ENCODE measurements at places on chromosomes 2 and 18.

DNA sequence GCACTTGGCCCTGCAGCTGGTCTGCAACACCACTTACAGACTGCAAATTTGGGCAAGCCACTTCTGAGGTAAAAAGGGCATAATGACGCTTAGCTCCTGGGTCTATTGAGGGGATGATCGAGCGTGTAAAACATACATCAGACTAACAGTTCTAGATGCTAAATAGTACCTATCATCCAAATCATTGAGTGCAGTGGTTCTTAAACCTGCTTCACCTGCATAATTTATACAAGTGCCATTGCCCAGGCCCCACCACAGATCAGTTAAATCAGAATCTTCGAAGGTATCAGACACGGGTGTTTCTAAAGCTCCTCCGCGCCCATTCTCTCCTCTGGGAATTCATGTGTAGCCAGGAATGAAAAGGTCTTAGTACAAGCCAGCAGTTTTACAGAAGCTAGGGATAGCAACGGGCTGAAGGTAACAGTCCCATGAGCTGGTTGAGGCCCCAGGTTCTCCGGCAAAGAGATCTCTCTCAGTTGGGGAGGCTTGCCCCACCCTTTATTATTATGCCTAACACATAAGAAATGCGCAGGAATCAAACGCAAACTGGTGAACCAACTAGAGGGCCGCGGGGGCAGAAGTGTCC is 737 bp upstream of the RNF181 start:
- no peak for DNase-seq

- DNase-seq, result no peak
Measured at GRCh38 chr18:13433685-13434084, 215.1 kb downstream of the LDLRAD4 start.

- DNase-seq, result no peak
Measured at GRCh38 chr2:114684403-114684802, 242.0 kb downstream of the DPP10 start.

DNA sequence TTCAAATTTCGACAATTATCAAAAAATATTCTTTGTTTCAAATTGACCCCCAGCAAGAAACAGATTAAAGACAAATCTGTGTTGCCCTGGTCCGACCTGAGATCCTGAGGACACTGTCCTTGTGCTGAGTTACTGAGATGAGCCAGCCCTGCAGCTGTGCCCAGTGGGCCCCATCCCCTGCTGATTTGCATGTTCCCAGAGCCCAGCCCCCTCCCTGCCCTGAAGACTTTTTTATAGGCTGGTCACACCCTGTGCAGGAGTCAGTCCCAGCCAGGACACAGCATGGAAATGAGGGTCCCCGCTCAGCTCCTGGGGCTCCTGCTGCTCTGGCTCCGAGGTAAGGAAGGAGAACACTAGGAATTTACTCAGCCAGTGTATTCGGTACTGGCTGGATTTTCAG is 31.4 kb upstream of the ZNG1B start:
- no peak for DNase-seq

DNA sequence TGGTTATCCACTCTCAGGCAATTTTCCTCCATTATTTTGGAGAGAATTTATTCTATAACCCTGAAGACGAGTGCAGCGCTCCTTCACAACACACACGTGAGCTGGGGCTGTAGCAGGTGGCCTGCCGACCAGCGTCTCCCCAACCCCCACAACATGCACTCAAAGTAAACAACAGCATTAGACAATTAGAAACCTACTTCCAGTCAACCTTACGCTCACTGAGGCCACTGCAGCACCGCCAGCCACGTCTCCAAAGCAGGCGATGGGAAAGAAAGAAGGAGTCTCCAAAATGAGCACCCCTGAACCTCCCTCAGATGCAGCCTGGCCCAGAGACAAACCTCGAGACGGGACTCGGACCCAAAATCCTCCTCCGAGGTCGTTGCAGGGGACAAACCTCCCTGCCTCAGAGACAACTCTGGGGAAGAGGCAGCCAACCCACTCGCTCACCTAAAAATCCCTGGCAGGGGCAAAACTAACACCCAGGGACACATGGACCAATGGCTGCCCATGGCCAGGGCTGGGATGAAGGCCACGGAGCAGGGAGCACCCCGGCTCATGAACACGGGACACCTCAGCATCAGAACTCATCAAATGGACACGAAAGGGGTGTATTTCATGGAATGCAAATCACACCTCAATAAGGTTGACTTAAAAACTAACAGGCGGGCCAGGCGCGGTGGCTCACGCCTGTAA is 2.6 kb downstream of the SLC66A2 start:
- DNase-seq, result no peak

DNA sequence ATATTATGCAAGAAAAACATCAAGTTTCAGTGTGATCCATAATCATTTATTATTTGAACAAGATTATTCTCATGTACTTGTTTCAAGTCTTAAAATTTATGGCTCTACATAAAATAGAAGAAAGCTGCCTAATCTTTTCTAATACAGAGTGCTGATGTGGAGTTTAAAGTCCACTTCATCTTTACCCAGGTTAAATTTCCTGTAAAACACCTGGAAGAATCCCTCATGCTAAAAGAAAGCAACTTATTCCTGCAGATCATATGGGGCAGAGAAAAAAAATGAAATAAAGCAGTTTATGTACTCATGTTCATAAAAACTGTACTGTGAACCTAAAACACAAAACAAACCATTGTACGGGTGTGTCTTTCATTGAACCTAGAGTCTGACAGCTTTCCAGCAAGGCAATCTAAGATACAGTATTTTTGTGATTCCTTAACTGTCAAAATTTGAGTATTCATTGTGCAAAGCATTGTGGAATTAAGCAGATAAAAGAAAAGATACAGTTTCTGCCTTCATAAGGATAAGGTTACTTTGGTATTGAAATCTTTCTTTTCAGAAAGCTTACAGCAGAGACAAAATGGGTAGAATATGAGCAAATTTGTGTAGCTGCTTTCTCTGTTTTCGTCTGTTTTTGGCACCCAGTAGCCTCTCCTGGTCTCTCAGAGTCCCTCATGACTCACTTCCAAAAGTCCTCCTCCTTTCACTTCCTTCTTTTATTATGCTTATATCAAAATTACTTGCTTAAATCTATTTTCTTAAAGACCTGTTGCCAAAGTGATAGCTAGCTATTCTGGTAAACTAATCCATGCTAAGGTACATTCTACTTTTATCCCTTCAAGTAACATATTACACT is 26.9 kb upstream of the GLS start:
- no peak for DNase-seq

GRCh38 chr2:236998758-236999157 is 86.9 kb upstream of the COPS8 start:
- DNase-seq, result no peak

DNA sequence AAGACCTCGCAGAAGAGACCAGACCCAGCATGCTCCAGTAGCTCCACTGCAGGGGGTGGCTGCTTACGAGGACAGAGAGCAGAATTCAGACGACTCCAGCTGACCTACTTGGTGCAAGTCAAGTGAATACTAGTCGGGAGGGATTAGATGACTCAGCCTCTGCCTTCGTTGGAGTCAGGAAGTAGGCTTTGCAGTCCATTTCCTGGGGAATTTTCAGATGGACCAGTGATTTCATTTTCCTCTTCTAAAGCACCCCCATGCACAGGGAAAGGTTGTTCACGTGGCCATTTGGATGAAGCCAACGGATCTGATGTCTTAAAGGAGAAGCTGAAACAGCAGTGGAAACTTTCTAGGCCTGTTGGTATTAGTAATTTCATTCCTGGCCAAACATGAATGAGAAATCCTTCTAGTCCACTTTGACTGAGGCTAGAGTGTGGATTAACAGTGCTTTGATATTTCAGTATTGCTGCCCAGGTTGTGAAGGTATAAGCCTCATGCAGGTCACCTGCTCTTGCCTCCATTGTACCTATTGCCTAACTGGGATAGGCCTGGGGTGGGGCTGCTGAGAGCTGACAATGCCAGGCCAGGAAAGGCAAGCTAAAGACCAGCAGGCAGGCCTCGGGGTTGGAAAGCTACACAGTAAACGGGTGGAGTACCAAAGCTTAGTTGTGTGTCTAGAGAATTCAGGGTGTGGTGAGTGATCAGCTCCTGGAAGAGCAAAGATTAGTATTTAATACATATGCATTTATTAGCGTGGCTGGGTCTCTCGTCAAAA is 117.6 kb upstream of the FOSL2 start:
- peak; percentile 99 for DNase-seq

DNA sequence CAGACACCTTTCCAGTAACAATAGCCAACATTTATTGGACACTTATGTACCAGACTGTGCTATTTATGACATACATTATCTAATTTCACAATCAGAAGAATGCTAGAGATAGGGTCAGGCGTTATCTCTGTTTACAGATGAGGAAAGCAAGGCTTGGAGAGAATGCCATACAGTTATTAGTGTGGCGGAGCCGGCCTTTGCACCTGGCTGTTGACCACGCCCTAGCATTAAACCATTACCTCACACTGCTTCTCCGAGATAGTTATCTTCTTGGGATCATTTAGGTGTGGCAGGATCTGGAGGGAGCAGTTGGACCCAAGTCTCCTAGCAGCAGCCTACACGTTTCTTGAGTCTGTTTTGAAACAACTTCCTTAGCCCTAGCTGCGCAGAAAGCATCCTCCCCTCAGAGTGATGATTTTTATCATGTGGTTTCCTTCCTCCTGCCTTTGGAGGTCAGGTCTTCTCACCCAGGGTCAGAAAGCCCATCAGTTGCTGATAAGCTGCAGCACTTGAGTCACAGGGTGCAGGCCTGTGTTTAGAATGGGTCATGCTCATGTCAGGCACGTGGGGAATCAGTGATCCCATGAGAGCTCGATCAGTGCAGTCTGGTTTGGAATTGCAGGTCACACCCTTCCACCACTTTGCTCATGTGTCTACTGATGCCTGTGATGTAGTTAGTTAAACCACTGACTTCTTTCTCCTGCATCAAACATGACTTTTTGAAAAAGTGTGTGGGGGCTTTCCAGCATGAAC is 118.2 kb downstream of the SPTBN1 start:
- no peak for DNase-seq

DNA sequence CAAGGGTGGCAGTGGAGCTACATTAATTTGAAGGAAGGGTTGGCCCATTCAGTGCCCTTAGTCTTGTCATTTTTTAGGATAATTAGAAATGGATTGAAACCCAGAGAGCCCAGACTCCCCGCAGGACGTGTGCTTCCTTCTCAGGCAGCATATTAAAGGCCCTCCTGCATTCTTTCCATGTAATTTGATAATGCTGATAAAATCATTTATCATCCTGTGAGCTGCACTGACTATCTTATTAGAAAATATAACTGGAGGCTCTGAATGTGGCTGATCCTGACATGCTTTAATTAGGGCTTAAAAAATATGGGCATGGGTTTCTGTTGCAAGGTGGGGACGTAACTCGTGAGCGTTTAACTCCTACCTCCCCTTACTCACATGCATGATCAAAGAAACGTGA is 148.1 kb downstream of the ACKR3 start:
- DNase-seq, result no peak

GRCh38 chr2:95530734-95531133 is 46.2 kb upstream of the TRIM43B start:
- peak; percentile 80 for DNase-seq

DNA sequence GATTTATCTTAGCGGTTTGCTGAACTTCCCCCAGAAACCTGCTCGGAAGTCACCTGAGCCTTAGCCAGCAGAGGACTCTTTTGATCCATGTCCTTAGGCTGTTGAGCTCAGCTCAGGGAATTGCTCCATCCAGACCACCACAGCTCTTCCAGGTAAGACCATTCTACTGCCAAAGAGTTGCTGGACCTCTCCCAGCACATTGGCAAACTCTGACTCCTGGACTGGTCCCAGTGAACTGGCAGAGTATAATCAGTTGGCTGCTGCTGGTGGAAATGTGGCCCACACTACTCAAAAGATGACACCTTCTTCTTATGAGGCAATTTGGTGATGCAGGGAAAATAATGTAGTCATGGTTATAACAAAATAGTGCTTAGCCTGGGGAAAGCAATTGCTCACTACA is 308.8 kb upstream of the FIGN start:
- no peak for DNase-seq

GRCh38 chr2:152920846-152921245 is 202.4 kb downstream of the ARL6IP6 start:
- peak; percentile 80 for DNase-seq

DNA sequence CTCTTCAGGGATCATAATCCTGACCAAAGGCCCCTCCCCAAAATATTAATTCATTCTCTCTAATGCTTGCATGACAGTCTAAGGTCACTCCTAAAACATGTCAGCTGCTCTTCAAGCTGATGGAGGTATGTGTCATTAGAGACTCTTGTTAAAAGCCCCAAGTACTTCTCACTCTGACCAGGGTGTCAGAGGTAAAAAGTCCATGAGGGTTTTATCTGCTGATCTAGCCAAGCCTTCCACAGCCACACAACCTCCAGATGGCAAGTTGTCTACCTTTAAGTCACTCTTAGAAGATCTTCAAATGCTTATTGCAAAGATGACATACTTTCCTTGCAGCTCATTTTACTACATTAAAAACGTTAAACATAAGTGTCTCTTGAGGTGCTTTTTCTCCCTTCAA is 83.6 kb upstream of the ETAA1 start:
- no peak for DNase-seq

DNA sequence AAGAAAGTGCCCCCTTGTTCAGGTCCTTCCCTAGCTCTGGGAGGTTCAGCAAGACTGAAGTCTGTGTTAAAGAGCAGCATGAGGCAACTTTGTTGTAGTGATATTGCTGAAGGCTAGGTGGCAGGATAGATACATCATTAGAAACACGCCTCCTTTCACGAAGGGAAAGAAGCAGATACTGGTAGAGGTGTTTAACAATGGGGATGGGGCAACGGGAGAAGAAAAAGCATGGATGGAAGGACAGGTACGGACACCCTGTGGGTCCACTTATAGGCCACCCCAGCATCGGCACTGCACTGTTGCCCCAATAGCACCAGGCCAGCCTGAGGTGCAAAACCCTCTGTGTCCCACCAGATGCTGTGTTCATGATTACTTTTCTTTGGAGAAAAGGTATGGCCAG is 3.5 kb upstream of the IGFBP5 start:
- DNase-seq, result peak; percentile 66

DNA sequence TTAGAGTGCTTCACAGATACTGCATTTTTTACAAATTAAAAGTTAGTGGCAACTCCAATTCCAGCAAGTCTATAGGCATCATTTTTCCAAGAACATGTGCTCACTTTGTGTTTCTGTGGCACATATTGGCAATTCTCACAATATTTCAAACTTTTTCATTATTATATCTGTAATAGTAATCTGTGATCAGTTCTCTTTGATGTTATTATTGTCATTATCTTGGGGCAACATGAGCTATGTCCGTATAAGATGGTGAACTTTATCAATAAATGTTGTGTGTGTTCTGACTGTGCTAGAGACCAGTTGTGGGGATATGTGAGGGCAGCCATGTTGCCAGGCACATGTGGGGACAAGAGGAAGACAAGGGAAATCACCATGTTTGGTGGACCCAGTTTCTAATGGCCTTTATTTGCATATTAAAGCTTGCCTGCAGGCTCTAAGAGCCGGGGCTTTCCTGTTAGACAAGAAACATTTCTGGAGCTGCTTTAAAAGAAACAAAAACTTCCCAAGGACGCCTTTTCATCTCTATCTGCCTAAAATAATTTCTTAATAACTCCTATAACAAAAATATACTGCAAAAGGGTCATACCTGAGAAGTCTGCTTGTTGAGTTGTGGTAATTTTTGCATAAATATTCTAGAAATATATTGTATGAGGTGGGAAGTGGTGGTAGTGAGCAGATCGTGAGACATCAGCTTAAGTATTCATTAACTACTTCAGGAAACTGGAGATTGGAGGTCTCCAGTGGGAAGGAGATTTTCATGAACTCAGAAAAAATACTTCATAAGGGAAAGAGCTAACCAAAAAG is 37.2 kb downstream of the KYNU start:
- no peak for DNase-seq
